Activated CD4-positive, alpha-beta T cell treated with anti-CD3 and anti-CD28 coated beads, Interleukin-2, Interleukin-4, amounts not matched to agents 100 ng/mL and 50 ng/mL, durations not matched to agents 16 hours and 8 hours (primary cell): ENCODE measurements at places on chromosomes 13 and 19.

DNA sequence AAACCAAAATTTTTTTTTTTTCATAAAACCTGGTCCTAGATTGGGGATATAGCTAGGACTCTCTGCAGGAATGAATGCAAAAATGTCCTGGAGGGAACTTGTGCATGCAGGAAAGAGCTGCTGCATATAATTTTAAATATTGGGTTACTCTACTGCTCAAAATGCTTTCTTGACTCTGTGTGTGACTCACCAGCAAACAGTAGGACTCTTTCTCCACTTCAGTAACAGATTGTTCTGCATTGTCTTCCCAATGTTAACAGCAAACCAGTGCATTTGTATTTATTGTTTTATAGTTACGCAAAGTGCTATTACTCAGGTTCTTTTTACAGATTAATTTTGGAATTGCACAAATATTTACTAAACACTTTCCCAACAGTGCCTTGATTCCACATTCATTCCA lies 163.7 kb upstream of the KL start:
- no peak for DNase-seq

- DNase-seq: no peak
Observed at GRCh38 chr13:83496501-83496900, 385.8 kb downstream of the SLITRK1 start.

GRCh38 chr13:111971891-111972780 lies 94.8 kb upstream of the SOX1 start:
- DNase-seq: no peak

DNA sequence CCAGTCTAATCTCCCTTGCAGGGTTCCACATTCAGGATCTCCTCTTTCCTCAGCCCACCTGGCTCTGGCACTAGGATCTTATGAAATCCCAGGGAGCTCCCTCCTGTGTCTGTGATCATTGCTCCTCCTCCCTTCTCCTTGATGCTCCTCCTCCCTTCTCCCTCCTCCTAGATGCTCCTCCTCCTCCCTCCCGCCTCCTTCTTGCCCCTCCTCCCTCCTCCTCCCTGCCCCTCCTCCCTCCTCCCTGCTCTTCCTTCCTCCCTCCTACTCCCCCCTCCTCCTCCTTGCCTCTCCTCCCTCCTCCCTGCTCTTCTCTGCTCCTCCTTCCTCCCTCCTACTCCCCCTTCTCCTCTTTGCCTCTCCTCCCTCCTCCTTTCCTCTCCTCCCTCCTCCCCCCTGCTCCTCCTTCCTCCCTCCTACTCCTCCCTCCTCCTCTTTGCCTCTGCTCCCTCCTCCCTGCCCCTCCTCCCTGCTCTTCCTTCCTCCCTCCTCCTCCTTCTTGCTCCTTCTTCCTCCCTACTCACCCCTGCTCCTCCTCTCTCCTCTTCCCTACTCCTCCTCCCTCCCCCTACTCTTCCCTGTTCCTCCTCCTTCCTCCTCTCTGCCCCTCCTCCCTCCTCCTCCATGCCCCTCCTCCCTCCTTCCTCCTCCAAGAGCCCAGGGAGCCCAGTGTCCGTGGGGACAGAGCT lies 14.9 kb upstream of the ZBTB7A start:
- DNase-seq: no peak

GRCh38 chr13:111920932-111921705 lies 145.8 kb upstream of the SOX1 start:
- no peak for DNase-seq

- no peak for DNase-seq
Observed at GRCh38 chr19:18856385-18857126, 24.8 kb downstream of the UPF1 start.

- DNase-seq: no peak
Observed at GRCh38 chr13:40798380-40798779, 9.0 kb downstream of the SLC25A15 start.

- DNase-seq: no peak
Observed at GRCh38 chr19:31545777-31546176, 196.5 kb upstream of the TSHZ3 start.

DNA sequence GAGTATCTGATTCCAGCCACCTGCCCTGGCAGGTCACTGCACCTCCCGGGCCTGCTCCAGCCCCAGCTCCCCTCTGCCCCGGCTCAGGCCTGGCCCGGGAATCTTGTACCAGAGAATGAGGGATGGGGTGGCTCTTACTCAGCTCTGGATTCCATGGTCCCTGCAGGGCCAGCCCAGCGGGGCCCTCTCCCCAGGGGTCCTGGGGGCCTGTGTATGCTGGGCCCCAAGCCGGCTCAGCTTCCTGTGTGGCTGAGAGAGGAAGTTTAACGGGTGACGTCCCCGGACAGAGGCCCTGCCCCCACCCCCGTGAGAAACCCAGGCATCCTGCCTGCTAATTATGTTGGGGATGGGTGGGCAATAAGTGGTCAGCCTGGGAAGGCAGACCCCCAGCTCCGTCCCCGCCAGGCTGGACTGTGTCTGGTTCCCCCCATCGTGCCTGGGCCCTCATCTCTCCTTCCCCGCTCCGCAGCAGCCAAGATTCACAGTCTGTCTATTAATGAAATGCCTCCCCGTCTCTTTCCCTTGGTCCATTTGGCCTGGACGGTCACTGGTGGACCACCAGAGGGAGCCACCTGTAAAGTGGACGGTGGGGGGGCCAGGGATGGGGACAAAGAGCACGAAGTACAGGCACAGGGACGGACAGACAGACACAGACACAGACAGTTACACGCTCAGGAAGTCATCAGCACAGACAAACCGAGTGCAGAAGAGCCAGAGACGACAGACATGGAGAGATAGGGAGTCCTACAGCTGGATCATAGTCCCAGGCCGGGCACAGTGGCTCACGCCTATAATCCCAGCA lies at the start of gene DENND1C:
Gene DENND1C, minus strand, starts transcription at position 247 of the 802 bp plus-strand sequence. Its CDS starts 92 bp downstream, at position 155.
- DNase-seq: peak; percentile 73

DNA sequence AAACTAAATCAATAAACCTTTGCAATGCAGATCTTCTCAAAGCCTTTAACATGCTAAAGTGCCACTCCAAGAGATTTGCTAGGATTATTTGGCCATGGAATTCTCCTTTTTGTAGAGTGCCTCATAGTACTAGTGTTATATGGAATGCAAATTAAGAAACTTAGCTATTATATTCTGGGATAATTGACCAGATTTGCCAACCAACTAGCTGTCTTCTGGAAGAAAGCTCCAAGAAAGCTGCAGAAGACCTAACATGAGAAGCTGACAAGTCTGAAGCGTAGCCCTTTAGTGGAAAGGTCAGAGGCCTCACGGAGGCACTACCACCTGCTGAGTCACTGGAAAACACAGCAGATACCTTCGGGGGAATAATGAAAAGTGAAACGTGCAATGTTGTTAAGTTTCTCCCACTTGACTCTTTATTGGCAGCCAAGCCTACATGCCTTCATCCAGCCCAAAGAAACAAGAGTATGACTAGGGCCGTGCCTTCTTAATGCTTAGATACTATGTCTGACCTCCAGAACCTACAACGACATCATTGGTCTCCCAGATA lies 29.8 kb upstream of the KATNAL1 start:
- no peak for DNase-seq

DNA sequence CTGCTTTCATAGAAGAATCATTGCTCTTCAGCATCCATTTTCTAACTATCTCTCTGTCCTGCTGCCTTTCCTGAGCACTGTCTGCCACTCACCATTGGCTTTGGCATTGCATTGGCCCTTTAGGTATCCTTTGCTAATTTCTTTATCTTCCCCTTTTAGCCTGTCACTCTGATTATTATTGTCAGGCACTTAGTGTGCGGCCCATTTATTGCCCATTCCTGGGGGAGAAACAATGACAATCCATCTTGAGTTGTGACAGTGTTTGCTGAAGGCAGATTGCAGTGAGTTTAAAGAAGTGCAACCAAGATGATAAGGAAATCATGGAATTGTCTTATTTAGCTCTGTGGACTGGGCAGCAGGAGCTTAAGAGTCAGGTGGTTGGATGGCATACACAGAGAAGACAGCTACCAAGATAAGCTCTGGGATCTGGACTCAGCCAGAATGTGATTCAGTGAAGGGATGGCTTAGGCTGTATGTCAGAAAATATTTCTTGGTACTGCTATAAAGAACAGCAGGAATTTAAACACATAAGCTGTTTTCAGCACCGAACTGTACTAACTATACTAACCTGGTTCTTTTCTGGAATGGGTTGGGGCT lies 25.3 kb downstream of the B3GLCT start:
- DNase-seq: no peak

- no peak for DNase-seq
Observed at GRCh38 chr19:44592451-44592890, 20.9 kb upstream of the IGSF23 start.

DNA sequence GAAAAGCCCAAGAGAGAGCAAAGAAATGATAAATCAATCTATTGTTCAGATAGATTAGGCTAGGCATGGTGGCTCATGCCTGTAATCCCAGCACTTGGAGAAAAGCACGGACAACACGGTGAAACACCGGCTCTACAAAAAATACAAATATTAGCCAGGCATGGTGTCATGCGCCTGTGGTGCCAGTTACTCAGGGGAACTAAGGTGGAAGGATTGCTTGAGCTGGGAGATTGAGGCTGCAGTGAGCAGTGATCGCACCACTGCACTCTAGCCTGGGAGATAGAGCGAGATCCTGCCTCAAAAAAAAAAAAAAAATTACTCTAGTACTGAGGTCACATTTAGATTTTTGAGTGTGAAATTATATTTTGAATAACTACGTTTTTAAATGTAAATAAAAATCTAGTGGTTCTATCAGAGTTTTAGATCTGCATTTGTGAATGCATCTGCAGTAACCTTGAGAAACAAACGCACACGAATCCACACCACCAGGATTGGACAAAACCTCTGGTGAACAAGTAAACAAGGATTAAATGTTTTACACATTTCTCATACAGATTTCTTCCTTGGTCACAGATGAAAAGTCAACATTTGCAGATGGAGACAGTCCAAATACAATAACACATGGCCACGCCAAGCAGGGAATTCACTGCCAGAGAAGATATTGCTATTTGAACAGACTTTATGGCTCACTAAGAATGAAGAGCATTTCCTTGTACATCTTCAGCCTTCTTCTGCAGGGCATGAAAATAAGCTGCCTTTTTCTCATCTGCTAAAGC lies 917.6 kb downstream of the PCDH9 start:
- no peak for DNase-seq

- no peak for DNase-seq
Observed at GRCh38 chr13:52599037-52599847, 43.0 kb upstream of the HNRNPA1L2 start.
